ENCODE measurements at places on chromosomes 1 and 21.

GRCh38 chr1:3461238-3461933 lies 6.9 kb downstream of the ARHGEF16 start:
- DNase-seq = no peak

DNA sequence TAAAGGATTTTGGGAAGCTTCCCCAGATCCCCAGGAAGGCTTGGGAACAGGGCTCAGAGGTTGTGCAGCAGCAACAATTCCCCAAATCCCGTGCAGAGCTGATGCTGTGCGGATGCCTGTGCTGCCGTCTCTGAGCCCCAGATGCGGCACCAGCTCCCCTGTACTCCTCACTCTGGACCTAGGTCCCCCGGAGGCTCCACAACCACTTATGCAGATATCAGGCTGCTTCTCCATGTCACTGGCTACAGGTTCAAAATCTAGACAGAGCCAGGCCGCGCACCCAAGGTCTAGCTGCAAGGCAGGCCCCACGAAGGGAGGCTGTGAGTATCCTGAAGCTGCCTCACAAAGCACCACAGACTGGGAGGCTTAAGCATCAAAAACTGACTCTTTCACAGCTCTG lies 81.6 kb downstream of the PDE9A start:
- no peak for DNase-seq

DNA sequence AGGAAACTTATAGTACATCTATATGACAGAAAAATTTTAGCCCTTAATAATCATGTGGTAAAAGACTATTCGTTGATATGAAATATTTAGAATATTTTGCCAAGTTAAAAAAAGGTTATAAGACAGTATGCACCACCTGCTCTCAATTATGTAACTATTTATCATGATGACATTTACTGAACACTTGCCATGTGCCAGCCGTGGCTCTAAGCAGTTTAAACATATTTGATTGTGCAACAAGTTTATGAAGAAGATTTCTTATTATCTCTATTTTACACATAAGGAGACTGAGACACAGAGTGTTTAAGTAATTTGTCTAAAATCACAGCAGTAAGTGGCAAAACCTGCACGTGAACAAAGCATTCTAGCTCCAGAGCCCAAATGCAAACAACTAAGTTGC lies 199.3 kb upstream of the JUN start:
- no peak for DNase-seq

- no peak for DNase-seq
These were observed 1.0 kb downstream of the GATAD2B start for GRCh38 chr1:153921803-153922075.

- no peak for DNase-seq
These were observed 206.6 kb upstream of the GRIK3 start for GRCh38 chr1:37240897-37241296.

GRCh38 chr1:202214089-202214843 lies 20.7 kb downstream of the LGR6 start:
- DNase-seq = no peak

GRCh38 chr1:21665711-21666575 lies 3.2 kb downstream of the RAP1GAP start:
- DNase-seq = no peak

- no peak for DNase-seq
These were observed 22.6 kb downstream of the RCAN1 start for GRCh38 chr21:34592120-34592955.

DNA sequence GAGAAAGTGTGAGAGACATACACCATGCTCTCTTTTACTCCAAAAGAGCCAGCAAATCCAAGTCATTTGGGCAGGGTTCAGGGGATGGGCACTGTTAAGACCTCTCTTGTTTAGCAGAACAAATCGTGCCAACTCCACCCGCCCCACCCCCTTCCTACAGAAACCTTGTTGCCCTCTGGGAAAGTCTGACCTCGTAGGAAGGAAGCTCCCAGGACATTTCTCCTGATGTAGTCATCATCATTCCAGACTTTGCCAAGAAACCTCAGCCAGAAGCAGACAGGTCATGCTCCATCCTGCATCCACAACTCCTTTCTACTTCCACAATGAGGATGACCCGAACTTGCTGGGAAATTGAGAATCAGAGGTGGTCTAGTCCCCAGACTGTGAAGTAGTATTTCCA lies 57.7 kb downstream of the UBE2T start:
- DNase-seq = no peak

DNA sequence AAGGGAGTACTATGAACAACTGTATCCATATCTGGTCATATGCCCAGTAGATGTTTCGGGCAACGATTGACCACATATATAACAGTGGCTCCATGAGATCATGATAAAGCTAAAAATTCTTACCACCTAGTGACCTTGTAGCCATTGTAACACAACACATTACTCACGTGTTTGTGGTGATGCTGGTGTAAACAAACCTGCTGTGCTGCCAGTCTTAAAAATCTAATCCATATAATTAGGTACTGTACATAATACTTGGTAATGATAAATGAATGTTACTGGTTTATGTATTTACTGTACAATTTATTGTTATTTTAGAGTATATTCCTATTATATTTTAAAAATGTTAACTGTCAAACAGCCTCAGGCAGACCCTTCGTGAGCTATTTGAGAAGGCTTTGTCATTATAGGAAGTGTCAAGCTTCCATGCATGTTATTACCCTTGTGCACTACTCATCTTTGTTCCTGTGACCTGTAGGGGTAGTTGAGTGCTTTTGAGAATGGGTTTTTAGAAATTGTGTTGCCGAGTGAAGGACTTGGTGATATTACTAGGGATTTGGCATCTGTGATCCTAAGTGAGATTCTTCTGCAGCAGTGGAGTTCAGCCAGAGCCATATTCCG lies 23.6 kb downstream of the DIP2A start:
- no peak for DNase-seq

GRCh38 chr1:235831148-235831547 lies 35.6 kb downstream of the LYST start:
- no peak for DNase-seq

DNA sequence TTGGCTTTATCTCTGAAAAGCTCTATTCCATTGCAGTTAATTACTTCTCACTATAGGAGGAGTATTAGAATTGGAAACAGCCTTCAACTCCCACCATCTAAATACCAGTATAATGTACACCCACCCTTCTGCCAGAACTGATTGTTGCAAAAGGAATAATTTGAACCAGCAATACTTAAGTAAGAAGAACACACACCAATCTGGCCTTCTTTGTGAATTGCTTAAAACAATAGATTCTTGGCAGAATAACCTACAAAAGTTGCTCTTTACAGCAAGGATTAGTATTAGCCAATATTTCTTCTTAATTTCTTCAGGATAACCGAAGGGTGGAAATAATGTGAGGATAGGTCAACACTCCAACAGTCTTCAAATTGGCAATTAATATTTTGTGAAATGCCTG lies 54.9 kb upstream of the ADAMTS5 start:
- DNase-seq = no peak

- DNase-seq = no peak
These were observed 102.3 kb downstream of the TNFSF18 start for GRCh38 chr1:172948457-172948856.

DNA sequence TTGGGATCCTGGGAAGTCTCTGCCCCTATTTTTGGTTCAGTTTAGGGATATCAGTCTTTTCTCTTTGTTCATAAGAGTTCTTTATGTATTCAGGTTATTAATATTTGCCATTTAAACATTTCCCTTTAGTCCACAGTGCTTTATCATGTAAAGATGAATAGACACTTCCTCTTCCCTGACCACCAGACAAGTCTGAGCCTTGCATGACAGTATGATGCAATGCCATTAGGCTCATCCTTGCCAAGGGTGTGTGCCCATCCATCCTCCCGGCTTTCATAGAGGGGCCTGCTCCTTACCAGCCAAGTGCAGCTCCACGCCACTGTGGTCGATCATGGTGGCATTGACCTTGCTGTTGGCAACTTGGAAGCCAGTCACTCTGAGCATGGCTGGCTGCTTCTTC lies 52.1 kb downstream of the ZSCAN20 start:
- DNase-seq = no peak

- DNase-seq = no peak
These were observed 306.2 kb downstream of the PTPRU start for GRCh38 chr1:29542548-29542947.

GRCh38 chr1:27566462-27567145 lies 37.3 kb downstream of the AHDC1 start:
- DNase-seq = no peak

- no peak for DNase-seq
These were observed 60.5 kb upstream of the USP25 start for GRCh38 chr21:15669247-15669646.

- no peak for DNase-seq
These were observed 113.1 kb upstream of the BMP8A start for GRCh38 chr1:39378377-39378776.

DNA sequence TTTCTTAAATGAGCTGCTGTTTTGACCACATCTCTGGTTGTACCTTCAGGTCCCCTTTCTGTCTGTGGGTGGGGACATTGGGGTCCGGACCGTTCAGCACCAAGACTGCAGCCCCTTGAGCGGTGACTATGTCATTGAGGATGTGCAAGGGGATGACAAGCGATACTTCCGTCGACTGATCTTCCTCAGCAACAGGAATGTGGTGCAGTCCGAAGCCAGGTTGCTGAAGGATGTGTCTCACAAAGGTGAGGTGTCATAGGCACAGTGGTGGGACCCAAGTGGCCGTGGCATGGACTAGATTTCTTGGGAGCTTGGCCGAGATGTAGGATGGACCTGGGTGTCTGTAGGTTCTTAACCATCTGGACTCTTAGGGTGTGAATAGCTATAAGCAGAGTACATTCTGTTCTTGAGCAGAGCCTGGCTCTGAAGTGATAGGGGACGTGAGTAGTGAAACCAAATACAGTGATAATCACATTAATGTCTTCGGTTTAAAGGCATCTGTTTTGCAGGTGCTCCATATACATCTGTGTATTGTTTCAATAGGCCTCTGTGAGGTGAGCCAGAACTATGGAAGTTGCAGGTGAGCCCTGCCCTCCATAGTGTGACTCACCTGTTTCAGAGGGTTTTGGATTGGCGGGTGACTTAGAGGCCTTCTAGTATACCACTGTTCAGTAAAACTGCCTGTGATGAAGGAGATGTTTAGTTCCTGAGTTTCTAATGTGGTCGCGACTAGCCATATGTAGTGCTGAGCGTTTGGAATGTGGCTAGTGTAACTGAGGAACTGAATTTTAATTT lies 6.4 kb downstream of the METTL13 start:
- no peak for DNase-seq

GRCh38 chr21:26093122-26093521 lies 77.4 kb downstream of the APP start:
- DNase-seq = no peak

DNA sequence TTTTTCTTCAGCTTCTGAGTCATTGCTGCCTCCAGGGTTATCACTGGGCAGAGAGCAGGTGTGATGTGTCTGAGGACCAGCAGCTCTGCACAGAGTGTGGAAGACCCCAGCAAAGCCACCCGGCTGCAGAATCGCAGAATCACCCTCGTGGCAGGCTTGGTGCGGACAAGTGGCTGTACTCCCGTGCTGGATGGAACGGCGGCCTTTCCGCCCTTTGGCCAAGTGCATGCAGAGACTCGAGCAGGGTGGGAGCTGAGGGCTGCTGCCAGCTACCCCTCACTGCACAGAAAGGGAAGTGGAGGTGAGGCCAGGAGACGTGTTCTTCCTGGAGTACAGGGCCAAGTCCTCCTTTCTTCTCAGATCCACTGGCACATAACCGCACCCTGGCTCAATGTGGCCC lies 162.5 kb downstream of the PCBP3 start:
- DNase-seq = no peak

DNA sequence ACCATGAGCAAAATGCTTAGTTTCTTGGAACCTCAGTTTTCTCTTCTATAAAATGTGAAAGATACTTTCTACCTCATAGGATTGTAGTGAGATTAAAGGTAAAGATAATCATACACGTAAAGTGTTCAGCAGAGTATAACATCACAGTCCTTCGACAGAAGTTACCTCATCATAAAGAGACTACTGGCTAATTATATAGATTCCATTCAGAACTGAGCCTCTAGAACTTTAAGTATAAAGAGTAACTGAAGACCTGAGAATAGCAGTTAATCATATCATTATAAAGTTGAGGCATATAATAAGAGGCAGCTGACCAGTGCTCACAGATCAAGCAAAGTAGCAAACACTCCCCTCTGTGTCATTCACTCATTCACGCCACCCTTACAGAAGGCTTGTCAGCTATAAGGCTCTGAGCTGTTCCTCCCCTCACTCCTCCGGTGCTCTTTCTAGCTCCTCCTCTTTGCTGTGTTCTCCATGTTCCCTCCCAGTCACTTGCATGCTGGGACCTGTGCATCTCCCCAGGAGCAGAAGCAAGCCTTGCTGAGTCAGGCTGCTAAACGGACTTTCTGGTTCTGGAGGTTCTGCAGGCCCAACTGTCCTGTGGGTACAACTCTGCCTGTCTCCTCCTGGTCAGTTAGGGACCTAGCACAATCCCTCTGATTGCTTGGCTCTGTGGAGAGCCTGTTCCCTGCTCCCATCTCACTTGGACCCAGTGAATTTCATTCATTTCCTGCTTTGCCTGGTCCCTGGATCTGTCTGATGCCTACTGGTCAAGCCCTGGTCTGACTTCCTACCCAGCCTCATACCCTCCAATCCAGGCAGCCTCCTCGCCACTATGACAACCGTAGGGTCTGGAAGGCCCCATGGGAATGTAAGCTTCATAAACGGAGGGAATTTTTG lies 28.3 kb upstream of the LY9 start:
- no peak for DNase-seq

DNA sequence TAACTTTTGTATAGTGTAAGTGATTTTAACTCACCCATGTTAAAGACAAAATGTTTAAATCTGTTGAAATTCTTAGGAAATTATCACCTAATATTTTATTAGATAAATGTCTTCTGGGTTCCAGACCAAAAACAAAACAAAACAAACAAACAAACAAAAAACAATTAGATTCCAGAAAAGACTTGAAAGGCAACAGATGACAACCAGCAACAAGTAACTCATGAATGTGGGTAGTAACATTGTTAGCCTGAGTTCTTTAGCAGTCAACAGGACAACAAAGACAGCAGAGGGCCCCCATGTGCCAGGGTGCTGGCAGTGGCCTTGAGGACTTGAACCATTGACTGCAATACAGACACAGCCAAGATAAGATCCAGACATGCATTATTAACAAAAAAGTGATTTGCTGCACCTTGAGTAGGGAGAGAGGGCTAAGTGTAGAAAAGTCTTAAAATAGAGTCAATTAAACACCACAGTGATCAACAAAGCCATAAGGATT lies 2.4 kb upstream of the CD247 start:
- DNase-seq = no peak

- no peak for DNase-seq
These were observed 20.7 kb upstream of the PADI4 start for GRCh38 chr1:17287130-17287776.

DNA sequence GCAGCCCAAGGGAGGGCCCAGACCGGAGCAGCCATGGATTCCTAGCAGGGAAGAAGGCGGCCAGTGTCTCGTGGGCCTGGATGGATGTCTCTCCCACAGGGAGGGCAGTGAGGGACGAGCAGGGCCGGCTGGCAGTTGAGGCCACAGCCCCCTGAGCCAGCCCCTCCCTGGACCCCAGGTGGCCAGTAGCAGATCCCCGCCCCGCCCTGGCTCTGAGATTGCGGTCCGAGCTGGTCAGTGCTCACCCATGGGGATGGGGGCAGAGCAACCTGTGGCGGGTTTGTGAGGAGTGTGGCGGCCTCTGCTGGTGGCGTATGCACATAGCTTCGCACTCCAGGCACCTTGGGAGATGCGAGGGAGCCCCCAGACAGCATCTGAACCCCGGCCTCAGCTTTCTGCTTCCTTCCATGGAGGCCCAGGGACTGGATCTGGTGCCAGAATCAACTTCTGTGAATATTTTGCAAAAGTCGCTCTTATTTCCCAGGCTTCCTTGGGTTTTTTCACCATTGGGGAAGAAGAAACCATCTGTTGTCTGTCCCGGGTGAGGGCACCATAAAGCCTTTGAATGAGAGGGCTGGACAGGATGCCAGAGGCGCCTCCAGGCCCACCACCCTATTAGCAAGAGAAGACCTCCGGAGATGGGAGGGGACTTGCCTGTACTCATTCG lies 8.4 kb upstream of the KCNN3 start:
- peak; percentile 52 for DNase-seq

All from activated CD4-positive, CD25-positive, alpha-beta regulatory T cell (primary cell).